ENCODE measurements at places on chromosomes 12 and 14. TPM values are rescaled to one million over a fixed set of nuclear protein-coding genes. Genes with fewer than 3 reads are reported as not detected.

Gene TNS2
- total RNA-seq: 7.0 TPM

Gene VPS37B
- 46.6 TPM for total RNA-seq

DNA sequence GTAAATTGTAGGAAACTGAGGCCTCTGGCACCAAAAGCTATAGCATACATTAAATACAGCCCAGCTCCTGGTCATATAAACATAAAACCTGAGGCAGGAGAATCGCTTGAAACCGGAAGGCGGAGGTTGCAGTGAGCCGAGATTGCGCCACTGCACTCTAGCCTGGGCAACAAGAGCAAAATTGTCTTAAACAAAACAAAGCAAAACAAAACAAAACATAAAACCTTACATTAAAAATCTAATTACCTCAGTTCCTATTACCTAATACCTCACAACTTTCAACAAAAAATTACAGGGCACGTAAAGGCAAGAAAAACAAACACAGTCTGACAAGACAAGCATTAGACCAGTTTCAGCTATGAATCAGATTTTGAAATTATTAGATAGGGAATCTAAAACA is 36.7 kb downstream of the TMEM116 start:
- no peak for DNase-seq

GRCh38 chr12:82730953-82731459 is 44.3 kb downstream of the TMTC2 start:
- DNase-seq: no peak

- DNase-seq: no peak
Measured at GRCh38 chr14:96272777-96273473, 16.9 kb downstream of the BDKRB1 start.

- no peak for DNase-seq
Measured at GRCh38 chr12:65511134-65511834, 232.8 kb downstream of the MSRB3 start.

DNA sequence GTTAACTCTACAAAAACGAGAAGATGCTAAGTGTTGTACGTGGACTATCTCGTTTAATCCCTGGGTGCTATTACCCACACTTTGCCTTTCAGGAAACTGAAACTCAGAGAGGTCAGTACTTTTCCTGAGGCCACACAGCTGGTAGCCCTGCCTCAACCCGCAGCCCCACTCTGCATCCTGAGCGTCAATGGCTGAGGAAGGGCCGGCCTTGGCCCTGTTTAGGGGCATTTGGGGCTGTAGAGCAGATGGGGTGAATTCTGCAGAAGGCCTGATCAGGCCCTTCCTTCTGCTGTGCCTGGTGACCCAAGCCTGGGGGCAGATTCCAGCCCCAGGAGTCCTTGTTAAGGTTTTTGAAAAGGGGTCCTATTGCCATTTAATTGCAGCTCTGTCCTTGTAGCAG is 3.7 kb upstream of the CCDC197 start:
- no peak for DNase-seq

Measured in Daoy (cell line).